ENCODE measurements at places on chromosomes 5 and 9.

DNA sequence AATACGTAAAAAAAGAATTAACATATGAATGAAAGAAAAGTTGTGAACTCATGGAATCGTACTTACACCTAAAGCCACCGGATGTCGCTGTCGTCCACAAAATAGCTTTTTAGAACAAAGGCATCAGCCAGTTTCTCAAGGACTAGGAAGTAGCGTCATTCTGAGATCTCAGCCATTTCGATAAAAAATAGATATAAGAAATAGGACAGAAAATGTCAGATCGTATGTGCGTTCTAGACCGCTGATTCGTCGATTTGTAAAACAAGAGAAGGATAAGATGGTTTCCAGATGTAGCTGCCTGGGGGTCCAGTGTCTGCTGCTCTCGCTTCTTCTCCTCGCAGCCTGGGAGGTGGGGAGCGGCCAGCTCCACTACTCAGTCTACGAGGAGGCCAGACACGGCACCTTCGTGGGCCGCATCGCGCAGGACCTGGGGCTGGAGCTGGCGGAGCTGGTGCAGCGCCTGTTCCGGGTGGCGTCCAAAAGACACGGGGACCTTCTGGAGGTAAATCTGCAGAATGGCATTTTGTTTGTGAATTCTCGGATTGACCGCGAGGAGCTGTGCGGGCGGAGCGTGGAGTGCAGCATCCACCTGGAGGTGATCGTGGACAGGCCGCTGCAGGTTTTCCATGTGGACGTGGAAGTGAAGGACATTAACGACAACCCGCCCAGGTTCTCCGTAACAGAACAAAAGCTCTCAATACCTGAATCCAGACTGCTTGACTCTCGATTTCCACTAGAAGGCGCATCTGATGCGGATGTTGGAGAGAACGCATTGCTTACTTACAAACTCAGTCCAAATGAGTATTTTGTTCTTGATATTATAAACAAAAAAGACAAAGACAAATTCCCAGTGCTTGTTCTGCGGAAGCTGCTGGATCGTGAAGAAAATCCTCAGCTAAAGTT is at the start of gene PCDHA10:
TSS of gene PCDHA10 (plus strand) at position 126 of the 903 bp plus-strand sequence. CDS start at position 278, 152 bp downstream.
- no peak for DNase-seq

GRCh38 chr9:133126697-133127339 is 5.8 kb upstream of the RALGDS start:
- no peak for DNase-seq

- DNase-seq, result no peak
These were observed 145.7 kb downstream of the TLE1 start for GRCh38 chr9:81543695-81544094.

- no peak for DNase-seq
These were observed 34.6 kb upstream of the WDR38 start for GRCh38 chr9:124818431-124819281.

DNA sequence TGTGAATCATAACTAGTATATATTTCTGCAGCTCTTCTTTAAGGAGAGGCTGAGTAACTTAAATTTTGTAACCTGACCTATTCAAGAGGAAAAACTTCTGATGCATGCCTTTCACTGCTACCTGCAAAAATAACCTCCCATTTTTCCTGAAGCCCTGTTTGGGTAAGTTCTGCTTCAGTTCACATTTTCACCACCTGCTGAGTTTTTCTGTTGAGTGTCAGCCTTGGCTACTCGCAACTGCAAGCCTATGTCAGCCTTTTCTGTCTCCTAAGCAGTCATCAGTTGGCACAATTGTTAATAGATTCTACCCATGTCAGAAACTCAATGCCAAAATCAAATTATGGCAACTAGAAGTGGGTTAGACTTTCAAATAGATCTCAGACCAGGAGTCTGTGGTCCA is 8.2 kb upstream of the TNFAIP8 start:
- no peak for DNase-seq

GRCh38 chr9:78919701-78920100 is 622.8 kb downstream of the PSAT1 start:
- no peak for DNase-seq

- no peak for DNase-seq
These were observed 251.7 kb downstream of the MARCHF11 start for GRCh38 chr5:15927710-15928380.

- no peak for DNase-seq
These were observed 36.0 kb downstream of the RCL1 start for GRCh38 chr9:4828761-4829160.

- DNase-seq, result no peak
These were observed 217.2 kb downstream of the MLLT3 start for GRCh38 chr9:20405078-20405477.

- DNase-seq, result no peak
These were observed 97.7 kb upstream of the HCN1 start for GRCh38 chr5:45793638-45794532.

- DNase-seq, result no peak
These were observed 56.8 kb upstream of the OLFM1 start for GRCh38 chr9:135030566-135031226.

- no peak for DNase-seq
These were observed 162.7 kb downstream of the C9orf50 start for GRCh38 chr9:129458155-129458661.

- DNase-seq, result no peak
These were observed 217.4 kb downstream of the DMRT2 start for GRCh38 chr9:1267581-1267980.

DNA sequence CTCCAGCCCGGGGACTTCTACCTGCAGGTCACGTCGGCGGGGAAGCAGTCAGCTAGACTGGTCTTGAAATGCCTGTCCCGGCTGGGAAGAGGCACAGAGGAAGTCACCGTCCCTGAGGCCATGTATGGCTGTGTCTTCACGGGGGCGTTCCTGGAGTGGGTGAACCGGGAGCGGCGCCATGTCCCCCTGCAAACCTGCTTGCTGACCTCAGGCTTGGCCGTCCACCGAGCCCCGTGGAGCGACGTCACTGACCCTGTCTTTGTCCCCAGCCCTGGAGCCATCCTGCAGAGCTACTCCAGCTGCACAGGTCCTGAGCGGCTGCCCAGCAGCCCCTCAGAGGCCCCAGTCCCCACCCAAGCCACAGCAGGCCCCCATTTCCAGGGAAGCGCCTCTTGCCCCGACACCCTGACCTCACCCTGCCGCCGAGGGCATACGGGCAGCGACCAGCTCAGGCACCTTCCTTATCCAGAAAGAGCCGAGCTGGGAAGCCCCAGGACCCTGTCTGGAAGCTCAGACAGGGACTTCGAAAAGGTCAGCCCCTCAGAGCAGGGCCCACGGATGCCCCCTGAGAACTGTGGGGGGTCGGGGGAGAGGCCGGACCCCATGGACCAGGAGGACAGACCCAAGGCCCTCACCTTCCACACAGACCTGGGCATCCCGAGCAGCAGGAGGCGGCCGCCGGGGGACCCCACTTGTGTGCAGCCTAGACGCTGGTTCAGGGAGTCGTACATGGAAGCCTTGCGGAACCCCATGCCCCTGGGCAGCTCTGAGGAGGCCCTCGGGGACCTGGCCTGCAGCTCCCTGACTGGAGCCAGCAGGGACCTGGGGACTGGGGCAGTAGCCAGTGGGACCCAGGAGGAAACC is 47.8 kb downstream of the PLEKHG4B start:
- DNase-seq, result no peak

DNA sequence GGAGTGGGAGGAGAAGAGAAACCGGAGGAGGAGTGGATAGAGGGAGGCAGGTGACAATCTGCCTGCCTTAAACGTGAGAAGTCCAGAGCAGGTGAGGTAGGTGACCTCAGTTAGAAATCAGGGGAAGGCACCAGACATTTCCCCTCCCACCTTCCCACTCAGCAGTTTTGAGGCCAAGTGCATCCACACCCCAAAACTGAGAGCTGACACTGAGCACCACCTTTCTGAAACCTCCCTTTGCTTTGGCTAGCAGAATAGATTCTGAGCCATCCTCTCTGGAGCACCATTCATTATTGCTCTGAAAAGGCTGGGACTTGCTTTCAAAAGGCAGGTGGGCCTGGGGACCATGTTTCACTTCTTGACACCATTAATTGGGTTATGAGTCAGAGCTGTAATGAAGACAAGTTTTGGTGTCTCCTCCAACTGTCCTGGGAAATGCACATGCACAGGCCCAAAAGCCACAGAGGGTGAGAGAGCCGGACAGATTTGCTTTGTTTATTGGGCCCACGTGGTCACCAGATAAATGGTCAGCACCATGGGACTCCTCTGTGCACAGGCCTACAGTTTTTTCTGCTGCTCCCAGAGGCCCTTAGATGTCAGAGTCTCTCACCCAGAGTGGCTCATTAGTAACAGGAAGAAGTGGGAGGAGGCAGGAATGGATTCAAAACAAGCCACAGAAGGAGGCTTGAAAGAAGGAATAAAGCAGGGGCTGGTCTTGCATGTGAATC is 314.7 kb downstream of the TLE1 start:
- DNase-seq, result no peak

- no peak for DNase-seq
These were observed 76.1 kb upstream of the CXCL14 start for GRCh38 chr5:135654761-135655467.

DNA sequence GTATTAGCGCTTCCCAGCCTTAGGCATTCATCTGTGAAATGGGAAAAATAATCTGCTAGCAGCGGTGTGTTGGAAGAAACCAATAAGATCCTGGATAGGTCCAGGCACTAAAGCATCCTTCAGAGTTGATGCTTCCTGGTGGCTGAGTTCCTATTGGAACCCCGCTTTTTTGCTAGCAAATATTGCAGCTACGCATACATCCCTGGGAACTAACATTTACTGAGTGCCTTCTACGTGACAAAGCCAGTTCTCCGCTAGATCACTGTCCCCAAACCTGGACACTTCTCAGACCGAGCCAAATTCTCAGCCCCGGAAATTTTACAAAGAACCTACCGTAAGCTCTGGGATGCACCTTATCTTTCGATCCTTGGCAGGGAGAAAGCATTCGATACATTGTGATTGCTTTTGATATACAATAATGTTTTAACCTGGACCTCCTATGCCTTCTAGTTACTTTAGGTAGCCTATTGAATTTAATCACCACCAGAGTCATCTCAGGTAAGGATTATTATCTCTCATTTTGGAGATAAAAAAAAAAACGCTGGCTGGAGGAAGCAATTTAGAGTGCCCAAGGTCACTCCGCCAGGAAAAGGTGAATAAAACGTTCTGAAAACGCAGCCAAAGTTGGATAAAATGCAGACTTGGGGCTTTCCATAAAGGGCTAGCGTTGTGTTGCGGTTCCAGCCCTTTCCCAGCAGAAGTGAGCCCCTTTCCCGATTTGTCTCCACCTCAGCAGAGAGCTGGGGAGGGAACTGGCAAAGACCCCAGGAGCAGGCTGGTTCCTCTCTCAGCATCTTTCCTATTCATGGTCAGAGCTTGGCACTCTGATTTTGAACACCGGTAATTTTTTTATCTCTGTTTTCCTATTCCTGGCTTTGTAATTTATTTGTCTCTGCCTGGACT is 2.6 kb upstream of the MSX2 start:
- no peak for DNase-seq

GRCh38 chr9:16442622-16443021 is 427.8 kb downstream of the BNC2 start:
- DNase-seq, result no peak

GRCh38 chr5:88495810-88496209 is 227.2 kb upstream of the TMEM161B start:
- no peak for DNase-seq

- no peak for DNase-seq
These were observed 189.1 kb upstream of the CCNG1 start for GRCh38 chr5:163248333-163248732.

DNA sequence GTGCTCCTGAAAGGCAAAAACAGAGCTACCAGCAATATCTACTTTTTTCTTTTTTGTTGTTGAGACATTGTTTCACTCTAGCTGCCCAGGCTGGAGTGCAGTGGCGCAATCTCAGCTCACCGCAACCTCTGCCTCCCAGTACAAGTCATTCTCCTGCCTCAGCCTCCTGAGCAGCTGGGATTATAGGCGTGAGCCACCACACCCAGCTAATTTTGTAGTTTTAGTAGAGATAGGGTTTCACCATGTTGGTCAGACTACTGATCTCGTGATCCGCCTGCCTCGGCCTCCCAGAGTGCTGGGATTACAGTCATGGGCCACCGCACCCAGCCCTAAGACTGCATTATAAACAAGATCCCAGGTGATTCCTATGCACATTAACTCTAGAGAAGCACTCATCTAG is 17.0 kb downstream of the PLPP1 start:
- no peak for DNase-seq

DNA sequence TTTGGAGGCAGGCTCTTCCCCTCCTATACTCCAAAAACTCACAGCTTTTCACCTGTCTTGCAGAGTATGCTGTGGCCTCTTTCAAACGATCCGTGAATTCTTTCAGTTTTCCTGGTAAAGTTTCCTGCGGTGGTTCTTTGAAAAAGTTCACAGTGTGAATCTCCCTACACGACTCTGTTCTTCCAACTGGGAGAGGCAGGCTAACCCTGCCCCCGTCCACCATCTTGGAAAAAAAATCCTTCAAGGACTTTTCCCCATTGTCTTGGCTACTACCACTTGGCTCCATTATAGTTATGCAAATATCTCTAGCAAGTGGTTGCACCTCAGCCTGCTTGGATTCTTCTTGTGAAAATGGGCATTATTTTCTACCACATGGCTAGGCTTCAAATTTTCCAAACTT is 382.6 kb downstream of the AGTPBP1 start:
- DNase-seq, result no peak

DNA sequence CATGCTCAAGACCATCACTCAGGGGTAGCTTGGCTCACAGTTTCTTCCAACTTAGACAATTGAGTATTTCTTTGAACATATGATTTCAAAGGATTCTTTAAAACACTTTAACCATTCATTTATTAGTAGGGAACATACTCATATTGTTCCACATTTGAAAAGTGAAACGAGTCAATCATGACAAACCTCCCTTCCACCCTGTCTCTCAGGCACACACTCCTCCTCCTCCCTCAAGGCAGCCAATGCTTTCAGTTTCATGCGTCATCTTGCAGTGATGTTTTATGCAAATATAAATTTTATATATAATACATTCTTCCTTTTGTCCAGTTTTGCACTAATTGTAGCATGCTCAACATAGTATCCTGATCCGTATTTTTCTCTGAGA is 126.0 kb upstream of the BOD1 start:
- DNase-seq, result no peak

GRCh38 chr5:7094626-7095025 is 301.3 kb upstream of the ADCY2 start:
- DNase-seq, result no peak

GRCh38 chr5:73007051-73007450 is 51.2 kb downstream of the FCHO2 start:
- no peak for DNase-seq

DNA sequence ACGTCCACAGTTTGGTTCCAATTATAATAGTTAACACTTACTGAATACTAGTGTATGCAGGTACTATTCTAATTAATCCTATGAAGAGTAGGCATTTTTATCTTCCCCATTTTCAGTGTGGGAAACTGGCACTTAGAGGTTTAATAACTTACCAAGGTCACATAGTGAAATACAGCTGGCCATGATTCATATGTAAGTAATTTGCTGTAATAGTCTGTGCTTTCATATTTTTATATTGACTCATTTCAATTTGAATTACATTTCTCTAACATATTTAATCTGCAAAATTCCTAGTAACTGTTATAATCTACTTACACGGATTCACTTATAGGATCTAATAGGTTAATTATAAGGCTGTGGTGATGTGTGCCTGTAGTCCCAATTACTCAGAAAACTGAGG is 19.4 kb downstream of the CCNH start:
- no peak for DNase-seq

Measured in GDM1 (cell line).